PC-9 (cell line): ENCODE measurements at places on chromosomes 7 and 10.

DNA sequence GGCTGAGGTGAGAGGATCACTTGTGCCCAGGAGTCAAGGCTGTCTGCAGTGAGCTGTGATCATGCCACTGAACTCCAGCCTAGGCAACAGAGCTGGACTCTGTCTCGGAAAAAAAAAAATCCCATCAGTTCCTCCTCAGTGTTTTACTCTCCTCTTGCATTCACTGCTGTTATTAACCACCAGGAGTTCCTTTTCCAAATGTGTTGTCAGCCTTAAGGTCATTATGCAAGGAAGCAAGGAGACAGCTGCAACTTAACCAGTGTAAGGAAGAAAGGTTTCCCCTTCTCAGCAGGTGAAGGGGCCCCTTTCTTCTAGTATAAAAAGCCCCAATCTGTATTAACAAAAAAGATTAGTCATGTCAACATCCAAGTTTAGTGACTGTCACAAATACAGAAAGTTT is 86.6 kb upstream of the LEP start:
- DNase-seq: no peak

GRCh38 chr7:50937727-50938126 is 155.0 kb upstream of the GRB10 start:
- no peak for DNase-seq

GRCh38 chr10:11529276-11529903 is 82.1 kb downstream of the USP6NL start:
- DNase-seq: no peak

GRCh38 chr10:70925377-70926225 is 37.2 kb upstream of the PCBD1 start:
- no peak for DNase-seq

- no peak for DNase-seq
These were observed 76.0 kb downstream of the HIP1 start for GRCh38 chr7:75662579-75663301.

- DNase-seq: no peak
These were observed 131.4 kb downstream of the ADAM12 start for GRCh38 chr10:126256864-126257263.

- DNase-seq: no peak
These were observed 5.7 kb upstream of the GNAI1 start for GRCh38 chr7:80128918-80129317.

- no peak for DNase-seq
These were observed 726 bp upstream of the HOXA9 start for GRCh38 chr7:27165996-27166530.

DNA sequence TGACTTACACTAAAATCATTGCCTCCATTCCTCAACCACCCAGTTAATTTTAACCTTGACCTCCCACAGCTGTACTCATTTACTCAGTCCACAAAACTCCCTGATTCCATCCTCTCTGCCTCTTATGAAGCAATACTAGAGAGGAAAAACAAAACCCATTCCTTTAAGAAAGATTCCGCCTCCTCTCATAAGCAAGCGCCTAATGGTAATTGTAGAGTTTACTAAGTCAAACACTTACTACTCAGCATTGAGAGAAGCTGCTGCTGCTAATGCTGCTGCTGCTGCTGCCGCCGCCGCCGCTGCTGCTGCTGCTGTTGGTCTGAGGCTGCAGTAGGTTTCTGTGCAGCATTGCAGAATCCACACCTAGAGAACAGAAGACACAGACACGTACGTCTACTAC is 2.1 kb upstream of the ADD3 start:
- no peak for DNase-seq

DNA sequence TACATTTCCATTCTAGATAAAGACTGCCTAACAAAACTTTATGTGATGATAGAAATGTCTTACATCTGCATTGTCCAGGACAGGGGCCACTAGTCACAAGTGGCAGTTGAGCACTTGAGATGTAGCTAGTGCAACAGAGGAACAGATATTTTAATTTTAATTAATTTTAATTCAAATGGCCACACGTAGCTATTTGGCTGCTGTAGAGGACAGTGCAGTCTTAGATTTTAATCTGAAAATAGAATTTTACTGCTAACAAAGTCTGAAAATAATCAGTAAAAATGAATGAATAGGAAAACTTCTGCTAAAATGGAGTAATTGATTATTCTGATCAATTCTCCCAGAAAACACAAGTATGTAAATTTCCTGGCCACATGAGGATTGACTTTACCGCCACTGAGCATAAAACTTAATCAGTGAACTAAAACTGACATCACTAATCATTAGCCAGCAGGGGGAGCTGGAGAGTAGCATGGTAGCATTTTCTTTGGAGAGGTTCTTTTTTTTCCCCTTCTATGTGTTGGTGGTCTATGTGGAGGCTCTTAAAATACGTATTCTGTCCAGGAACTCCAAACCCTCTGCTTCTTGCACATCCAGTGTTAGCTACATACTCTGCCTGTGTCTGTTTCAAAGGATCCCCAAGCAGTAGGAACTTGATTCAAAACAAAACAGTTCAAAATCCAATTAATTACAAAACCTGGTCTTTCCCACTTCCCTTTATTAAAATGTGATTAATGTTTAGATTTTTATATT is 52.1 kb downstream of the TSPAN12 start:
- peak; percentile 51 for DNase-seq

DNA sequence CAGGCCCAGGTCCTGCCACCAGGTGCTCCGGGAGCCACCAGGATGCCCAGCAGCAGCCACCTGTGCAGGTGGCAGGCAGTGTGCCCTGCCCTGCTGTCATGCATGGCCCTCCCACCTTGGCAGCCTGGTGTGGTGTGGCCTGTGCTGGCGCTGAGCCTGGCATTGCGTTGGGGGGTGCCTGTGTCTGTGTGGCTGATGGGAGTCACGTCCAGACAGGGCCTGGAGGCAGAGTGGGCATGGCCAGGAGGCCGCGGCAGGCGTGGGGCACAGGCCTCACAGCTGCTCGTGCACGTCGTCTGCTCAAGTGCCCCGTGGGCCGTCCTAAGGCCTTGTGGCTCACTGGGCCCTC is 8.7 kb downstream of the TTYH3 start:
- DNase-seq: peak; percentile 25

GRCh38 chr10:49526619-49527018 is 12.3 kb downstream of the ERCC6 start:
- no peak for DNase-seq

- DNase-seq: no peak
These were observed 181.8 kb upstream of the PRSS1 start for GRCh38 chr7:142567201-142568075.

DNA sequence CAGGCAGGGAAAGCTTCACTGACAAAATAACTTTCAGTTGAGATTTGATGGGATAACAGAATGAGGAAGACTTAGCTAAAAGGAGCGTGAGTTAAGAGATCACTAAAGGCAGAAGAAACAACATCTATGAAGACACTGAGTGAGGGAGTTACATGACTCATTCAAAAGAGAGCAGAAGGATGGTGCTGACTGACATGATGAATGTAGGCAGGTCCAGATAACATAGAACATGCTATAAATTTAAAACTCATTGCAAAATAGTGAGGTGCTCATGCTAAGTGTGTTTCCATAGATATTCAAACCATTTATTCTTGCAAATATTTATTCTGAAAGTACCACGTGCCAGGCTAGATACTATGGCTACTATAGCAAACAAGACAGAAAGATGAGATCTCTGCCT is 116.4 kb upstream of the DGKB start:
- DNase-seq: no peak

DNA sequence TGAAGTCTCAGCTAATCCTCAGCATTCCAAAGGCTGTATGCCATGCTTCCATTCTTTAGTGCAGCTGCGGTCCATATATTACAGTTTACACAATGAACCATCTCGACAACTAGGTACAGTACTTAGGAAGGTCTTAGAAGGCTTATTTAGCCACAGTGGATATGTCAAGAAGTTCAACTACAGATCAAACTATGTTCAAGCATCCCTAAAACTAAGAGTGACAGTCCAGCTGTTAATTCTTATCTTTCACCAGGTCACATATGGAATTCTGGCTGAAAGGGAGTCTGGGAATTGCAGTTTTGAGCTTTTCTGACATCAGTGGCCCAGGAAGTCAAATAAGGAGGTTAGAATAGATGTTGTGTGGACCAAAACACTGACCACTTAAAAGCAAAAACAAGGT is 106.8 kb downstream of the SDHAF3 start:
- no peak for DNase-seq

DNA sequence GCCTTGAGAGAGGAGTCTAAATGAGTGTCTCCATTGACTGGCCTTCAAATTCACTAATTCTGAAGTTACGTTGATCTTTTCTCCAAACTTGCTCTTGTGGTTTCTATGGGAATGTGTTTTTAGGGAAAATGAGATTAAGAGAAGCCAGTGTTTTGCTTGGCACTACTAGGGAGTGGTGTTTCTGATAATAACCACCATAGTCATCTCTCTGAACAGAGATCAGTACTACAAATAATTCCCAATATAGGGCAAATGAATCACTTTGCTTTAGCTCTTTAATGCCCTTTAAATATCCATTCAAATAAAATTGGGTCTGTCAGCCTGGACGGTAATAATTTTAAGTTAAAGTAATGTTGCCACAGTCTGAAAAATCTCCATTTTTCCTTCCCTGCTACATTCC is 90.8 kb downstream of the NRF1 start:
- DNase-seq: no peak

DNA sequence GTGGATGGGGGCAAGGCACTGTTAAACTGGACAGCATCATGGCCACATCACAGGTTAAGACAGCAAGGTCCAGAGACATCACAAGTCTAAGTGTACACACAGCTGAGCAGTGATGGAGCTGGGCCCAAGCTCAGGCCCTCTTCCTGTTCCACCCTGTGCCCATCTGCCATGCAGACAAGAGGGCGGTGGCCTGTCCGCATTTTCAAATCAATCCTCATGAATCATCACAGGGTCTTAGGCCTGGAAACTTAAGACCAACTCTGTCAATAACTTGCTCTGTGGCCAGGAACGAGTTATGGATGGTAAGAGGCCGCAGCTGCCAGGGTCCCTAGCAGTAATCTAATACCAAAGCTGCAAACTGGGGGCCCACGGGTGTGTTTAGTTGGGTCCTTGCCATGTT is 3.2 kb downstream of the C10orf105 start:
- DNase-seq: no peak

GRCh38 chr7:150756858-150757257 is 19.6 kb downstream of the GIMAP5 start:
- DNase-seq: no peak

- DNase-seq: no peak
These were observed 22.9 kb upstream of the AOC1 start for GRCh38 chr7:150829426-150829825.

- no peak for DNase-seq
These were observed 345.0 kb downstream of the REEP3 start for GRCh38 chr10:63866075-63866746.

GRCh38 chr7:34011017-34011695 is 105.8 kb downstream of the BMPER start:
- DNase-seq: no peak

DNA sequence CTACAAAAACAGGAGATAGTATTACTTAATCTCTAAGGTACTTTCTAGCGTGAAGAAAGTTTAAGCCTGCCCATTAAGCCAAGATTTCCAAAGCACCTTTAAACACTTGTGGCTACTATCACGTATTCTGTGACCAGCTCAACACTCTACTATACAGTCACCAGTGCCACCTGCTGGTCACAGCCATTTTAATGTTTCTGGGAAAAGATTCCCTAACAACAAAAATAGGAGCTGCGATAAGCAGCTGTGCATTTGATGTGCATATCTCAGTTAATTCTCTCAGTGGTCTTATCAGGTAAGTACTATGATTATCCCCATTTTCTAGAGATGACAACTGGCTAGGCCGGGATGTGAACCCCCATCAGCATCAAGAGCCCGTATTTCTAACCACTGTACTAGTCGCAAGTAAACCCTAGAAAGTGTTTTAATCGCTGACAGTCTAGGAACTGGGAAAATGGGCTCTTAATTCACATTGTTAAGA is 860 bp downstream of the SEC31B start:
- peak; percentile 42 for DNase-seq

DNA sequence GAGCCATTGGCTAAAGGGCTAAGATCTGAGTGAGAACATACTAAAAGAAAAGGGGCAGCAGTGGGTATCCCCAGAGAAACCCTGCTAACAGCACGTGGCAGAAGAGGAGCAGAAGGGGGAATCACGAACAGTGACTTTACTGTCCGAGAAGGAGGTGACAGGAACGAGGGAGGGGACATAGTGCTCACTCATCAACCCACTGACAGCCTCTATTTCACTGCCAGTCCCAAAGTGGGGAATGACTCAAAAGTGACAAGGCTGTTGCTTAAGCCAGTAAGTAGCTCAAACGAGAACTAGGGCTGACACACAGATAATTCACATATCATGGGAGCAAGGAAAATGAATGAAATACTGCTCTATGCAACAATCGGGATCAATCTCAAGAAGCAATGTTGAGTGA is 92.7 kb downstream of the RSU1 start:
- no peak for DNase-seq

GRCh38 chr7:143361552-143362130 is 872 bp downstream of the FAM131B start:
- no peak for DNase-seq

DNA sequence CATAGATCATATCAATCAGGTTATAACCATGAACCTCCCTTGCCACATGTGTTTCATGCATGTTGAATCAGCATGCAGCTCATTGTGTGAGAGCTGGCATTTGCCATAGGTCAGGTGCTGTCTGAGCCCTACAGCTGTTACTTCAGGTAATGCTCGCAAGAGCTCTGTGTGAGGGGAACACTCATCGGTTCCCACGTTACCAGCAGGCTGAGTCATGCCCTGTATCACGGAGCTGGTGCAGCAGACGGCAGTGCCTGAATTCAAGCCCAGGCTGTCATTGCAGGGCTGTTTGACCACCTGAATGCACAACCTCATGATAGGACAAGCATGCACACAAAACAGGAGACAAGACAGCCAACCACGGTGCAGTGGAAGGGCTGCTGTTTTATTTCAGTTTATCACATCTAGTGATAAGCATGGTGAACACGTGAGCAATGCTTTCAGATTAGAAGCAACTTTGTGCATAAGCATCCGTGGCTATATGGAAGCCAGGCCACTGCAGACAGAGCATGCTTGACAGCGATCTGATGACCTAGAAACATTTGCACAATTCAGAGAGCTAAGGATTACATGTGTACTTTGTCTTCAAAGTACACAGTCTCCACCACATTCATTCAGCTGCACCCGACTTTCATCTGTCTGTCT is 56.4 kb upstream of the PFKP start:
- DNase-seq: no peak

DNA sequence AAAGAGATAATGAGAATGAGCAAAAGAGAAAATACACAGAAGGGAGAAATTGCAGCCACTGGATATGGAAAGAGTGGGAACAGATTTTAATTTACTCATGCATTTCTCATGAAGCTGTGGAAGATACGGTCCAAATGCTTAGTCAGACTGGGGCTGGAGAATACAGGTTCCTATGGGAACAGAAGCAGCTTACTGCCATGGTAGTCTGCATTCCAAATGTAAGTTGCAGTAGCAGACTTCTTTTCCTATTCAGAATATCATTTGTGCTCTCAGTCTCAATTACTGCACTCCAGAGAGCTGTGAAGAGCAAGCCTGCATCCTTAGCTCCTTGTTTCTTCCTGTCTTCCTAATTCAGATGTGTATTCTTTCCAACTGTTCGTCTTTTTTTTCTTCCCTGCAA is 190.8 kb upstream of the TMEM196 start:
- DNase-seq: no peak

- no peak for DNase-seq
These were observed 475.2 kb upstream of the CELF2 start for GRCh38 chr10:10542477-10542876.

GRCh38 chr7:112484671-112485167 is 3.9 kb downstream of the LSMEM1 start:
- DNase-seq: peak; percentile 70
